ENCODE measurements at places on chromosomes 5 and 9.

DNA sequence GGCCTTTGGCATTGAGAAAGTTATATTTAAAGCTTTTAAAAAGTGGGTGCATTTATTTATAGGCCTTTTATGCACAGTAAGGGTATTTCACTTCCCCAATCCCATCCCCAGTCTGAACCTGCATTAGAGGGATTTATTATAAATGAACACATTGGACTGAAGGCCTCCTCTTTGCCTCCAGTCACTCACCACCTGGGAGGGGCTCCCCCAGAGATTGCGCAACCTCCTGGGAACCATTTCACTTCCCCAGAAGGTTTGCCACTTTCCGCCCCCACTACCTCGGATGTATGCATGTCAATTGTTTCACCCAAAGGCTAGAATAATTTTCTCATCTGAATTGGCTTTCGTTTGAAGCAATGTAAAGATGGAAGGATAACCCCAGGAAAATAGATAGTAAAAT lies 29.8 kb upstream of the VCAN start:
- H3K4me3 ChIP-seq = no peak overlapping the region
- no peak for DNase-seq
- H3K27me3 ChIP-seq = no peaks in the 10 kb centered on the region

DNA sequence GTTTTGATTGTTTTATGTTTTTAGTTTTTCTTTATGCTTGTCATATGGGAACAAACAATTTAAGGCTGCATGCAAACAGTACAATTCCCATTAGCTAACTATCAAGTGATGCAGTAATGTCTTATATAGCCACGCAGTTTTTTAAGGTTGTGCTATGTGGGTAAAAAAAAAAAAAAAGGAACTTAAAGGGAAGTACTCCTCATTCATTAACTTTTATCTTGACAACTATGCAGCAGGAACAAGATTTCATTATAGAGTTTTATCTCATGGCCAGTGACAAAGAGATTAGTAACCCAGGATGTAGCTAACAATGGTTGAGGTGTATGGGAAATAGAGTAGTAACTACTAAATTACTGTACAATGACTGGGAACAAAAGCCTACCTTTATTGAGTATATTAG lies 1008.2 kb upstream of the CDH9 start:
- H3K27me3 ChIP-seq = no peaks in the 10 kb centered on the region
- no peak overlapping the region for H3K4me3 ChIP-seq
- H3K36me3 ChIP-seq = no peaks in the 10 kb centered on the region
- H3K4me1 ChIP-seq = peaks cover 9% of the 10 kb centered on the region
- no peak overlapping the region for H3K27ac ChIP-seq

- H3K4me1 ChIP-seq = no peaks in the 10 kb centered on the region
- no peak for DNase-seq
- H3K4me3 ChIP-seq = no peak overlapping the region
- no peaks in the 10 kb centered on the region for H3K36me3 ChIP-seq
- no peaks in the 10 kb centered on the region for H3K27me3 ChIP-seq
These were observed 93.2 kb downstream of the FSTL4 start for GRCh38 chr5:133519191-133519590.

DNA sequence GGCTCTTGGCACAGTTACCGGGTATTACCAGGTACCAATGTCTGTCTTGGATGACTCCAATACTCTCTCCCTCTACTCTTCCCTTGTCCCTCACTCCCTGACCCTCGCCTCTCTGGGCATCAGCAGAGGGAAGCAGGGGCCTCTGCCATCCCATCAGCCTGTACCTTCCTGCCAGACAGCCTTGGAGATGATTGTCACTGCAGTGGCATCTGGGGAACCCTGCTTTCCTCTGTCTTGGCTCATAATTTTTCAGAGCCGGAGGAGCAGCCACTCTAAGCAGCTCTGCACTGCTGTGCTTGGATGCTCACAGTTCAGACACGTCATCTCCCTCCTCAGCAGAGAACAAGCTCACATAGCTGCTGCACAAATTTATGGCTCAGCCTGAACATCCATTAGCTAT lies 274.1 kb downstream of the SMARCA2 start:
- H3K36me3 ChIP-seq = no peaks in the 10 kb centered on the region
- no peak overlapping the region for H3K27ac ChIP-seq
- H3K4me1 ChIP-seq = no peaks in the 10 kb centered on the region
- DNase-seq = no peak

DNA sequence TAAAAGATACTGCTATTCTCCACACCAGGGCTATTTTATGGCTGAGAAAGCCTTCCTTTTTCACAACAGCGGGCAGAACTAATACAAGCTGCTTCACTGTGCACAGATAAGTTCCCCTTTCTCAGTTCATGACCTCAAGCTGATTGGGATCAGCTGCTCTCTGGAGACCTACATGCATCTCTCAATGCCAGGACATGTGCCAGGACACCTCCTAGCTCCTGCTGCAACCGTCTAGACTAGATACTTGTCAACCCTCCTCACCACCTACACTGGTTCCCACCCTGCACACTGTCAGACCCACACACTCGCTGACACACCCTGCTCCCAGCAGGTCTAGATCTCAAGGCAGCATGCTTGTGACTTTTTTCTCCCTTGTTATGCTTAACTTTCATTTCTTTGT lies 39.8 kb downstream of the STARD4 start:
- H3K27ac ChIP-seq = peak overlapping the region; percentile 36
- no peaks in the 10 kb centered on the region for H3K36me3 ChIP-seq
- H3K4me3 ChIP-seq = no peak overlapping the region
- no peak for DNase-seq

DNA sequence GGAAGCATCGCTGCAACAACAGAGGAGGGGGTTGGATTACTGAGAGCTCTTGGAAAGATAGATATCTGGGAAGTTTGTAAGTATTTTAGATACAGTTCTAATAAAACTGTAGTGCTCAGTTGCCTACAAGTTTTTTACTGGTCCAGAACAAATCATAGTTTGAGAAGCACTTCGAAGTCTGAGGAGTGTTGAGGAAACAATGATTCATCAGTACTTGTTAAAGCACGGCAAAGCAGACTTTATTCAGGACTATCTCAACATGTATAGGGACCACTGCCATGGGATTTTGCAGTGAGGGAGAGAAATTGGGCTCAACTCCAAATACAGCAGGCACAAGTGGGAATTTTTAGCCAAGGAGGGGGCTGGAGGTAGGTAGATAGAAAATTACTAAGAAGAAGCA lies 25.3 kb upstream of the RECK start:
- H3K36me3 ChIP-seq = no peaks in the 10 kb centered on the region
- H3K4me1 ChIP-seq = no peaks in the 10 kb centered on the region
- peaks cover 43% of the 10 kb centered on the region for H3K27me3 ChIP-seq
- no peak overlapping the region for H3K27ac ChIP-seq
- no peak for DNase-seq

DNA sequence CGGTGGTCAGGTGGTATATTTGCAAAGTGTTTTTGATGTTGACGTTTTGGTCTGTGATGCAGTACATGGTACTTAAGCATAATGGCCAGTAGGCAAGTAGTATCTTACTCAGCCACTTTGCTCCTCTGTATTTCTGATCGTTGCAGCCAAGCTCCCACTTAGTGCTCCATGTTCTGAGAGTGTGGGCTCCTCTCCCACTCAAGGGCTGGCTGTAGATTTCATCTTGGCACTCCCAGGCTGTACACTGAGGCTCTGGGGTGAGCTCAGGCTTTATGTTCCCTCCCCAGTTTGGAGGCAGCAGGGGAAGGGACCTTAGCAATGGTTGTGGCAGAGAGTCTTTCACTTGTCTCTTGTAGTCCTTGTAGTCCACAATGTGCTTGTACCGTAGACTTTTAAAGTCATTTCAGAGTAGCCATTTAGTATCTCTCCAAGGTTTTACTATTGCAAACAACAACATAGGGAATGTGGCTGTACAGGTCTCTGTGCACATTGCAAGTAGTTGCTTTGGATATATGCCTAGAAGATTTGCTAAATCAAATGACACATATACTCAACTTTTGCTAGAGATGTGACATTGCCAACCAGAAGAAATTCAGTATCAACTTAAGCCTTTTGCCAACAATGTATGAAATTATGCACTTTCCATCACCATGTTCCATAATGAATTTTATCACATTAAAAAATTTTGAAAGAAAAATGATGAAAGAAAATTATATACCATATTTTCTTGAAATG lies 304.3 kb upstream of the CTNND2 start:
- DNase-seq = no peak
- no peaks in the 10 kb centered on the region for H3K4me1 ChIP-seq
- H3K4me3 ChIP-seq = no peak overlapping the region
- no peaks in the 10 kb centered on the region for H3K36me3 ChIP-seq
- no peaks in the 10 kb centered on the region for H3K27me3 ChIP-seq
- no peak overlapping the region for H3K27ac ChIP-seq

- no peak for DNase-seq
- H3K27ac ChIP-seq = no peak overlapping the region
- no peak overlapping the region for H3K4me3 ChIP-seq
- H3K27me3 ChIP-seq = no peaks in the 10 kb centered on the region
- H3K4me1 ChIP-seq = no peaks in the 10 kb centered on the region
These were observed 148.6 kb upstream of the PPP1R26 start for GRCh38 chr9:135330685-135331590.

GRCh38 chr5:34620185-34620584 lies 35.9 kb upstream of the RAI14 start:
- H3K4me3 ChIP-seq = no peak overlapping the region
- no peaks in the 10 kb centered on the region for H3K27me3 ChIP-seq
- DNase-seq = no peak
- H3K4me1 ChIP-seq = no peaks in the 10 kb centered on the region
- no peaks in the 10 kb centered on the region for H3K36me3 ChIP-seq

DNA sequence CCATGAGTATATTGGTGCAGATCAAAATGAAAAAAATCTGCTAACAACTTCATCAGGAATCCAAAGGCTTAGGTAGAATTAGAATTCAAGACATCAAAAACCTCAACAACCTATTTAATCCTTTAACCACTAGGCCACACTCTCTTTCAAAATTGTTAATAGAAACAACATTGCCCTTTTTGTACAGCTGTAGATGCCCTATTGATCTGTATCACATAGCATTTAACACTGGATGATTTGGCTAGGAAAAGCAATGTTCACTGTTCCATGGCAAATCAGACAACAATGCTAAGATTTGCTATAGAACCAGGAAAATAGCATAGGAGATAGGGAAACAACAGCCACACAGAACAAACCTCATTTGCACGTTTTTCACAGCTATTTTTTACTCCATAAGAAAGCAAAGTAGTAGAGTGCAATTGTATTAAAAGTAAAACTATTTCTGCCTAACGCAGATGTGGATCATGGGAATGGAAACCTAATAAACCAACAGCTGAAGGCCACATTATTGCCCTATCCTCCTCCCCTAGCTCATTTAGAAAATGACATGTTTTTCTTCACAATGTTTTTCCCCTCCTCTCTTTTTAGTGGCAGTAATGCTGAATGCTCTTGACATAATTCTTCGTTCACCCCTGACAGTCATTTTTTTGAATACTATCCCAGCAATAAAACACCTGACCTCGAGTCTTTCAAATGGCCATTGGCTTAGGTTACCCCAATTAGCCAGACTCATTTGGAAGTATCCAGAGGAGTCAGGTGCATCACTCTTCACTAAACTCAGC lies 373.0 kb upstream of the CCNH start:
- no peaks in the 10 kb centered on the region for H3K4me1 ChIP-seq
- no peak for DNase-seq
- no peaks in the 10 kb centered on the region for H3K36me3 ChIP-seq
- peaks cover 27% of the 10 kb centered on the region for H3K27me3 ChIP-seq
- no peak overlapping the region for H3K27ac ChIP-seq
- H3K4me3 ChIP-seq = no peak overlapping the region

- H3K36me3 ChIP-seq = no peaks in the 10 kb centered on the region
- H3K27ac ChIP-seq = no peak overlapping the region
- no peak for DNase-seq
- H3K27me3 ChIP-seq = no peaks in the 10 kb centered on the region
These were observed 497.4 kb upstream of the CYLC2 start for GRCh38 chr9:102497709-102498108.

GRCh38 chr5:65305913-65306312 lies 175.8 kb downstream of the ADAMTS6 start:
- H3K36me3 ChIP-seq = no peaks in the 10 kb centered on the region
- no peak overlapping the region for H3K27ac ChIP-seq
- H3K4me3 ChIP-seq = no peak overlapping the region
- no peaks in the 10 kb centered on the region for H3K27me3 ChIP-seq

- H3K27me3 ChIP-seq = no peaks in the 10 kb centered on the region
- H3K36me3 ChIP-seq = no peaks in the 10 kb centered on the region
- no peak overlapping the region for H3K4me3 ChIP-seq
- peak overlapping the region; percentile 18 for H3K27ac ChIP-seq
- peak; percentile 73 for DNase-seq
These were observed 142.7 kb downstream of the C5orf15 start for GRCh38 chr5:133825631-133826289.
